ENCODE measurements at places on chromosomes 5 and 9. TPM values are rescaled to one million over a fixed set of nuclear protein-coding genes. Genes with fewer than 3 reads are reported as not detected.

DNA sequence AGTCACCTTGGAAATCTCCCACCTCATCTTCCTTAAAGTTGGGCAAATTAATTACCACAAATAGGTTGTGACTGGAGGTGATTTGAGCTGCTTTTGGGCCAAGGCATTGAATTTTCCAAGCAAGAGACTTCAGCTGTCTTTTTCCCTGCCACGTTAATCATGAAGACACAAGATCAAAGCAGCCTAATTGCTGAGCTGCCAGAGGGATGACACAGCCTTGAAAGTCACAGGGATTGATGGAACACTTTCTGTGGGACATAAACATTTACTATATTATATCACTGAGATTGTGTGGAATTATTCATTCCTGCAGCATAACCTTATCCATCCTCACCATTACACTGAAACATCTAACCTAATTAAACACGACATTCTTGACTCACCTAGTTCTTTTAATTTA, 172.2 kb downstream of the FAM170A start:
- no peak for DNase-seq

GRCh38 chr9:87280421-87280820, 217.2 kb upstream of the DAPK1 start:
- DNase-seq = no peak

GRCh38 chr9:75918909-75919308, 28.4 kb downstream of the PCSK5 start:
- DNase-seq = no peak

DNA sequence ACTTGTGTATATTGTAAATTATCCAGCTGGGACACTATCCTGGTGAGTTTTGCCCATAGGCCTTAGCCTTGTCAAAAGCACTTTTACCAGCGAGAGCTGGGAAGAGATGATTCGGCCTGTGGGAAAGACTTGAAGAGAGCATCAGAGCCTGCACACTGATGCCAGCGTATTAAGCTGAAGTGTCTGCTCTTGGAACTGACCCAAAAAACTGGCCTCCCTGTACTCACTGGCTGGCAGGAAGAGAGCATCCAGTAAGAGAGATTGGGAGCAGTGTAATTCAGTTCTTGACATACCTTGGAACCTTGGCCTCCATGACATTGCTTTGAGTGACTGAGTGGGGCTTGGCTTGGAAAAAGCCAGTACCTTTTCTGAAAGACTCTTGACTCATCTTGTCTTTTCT, 73.7 kb downstream of the ZNF462 start:
- DNase-seq = no peak

DNA sequence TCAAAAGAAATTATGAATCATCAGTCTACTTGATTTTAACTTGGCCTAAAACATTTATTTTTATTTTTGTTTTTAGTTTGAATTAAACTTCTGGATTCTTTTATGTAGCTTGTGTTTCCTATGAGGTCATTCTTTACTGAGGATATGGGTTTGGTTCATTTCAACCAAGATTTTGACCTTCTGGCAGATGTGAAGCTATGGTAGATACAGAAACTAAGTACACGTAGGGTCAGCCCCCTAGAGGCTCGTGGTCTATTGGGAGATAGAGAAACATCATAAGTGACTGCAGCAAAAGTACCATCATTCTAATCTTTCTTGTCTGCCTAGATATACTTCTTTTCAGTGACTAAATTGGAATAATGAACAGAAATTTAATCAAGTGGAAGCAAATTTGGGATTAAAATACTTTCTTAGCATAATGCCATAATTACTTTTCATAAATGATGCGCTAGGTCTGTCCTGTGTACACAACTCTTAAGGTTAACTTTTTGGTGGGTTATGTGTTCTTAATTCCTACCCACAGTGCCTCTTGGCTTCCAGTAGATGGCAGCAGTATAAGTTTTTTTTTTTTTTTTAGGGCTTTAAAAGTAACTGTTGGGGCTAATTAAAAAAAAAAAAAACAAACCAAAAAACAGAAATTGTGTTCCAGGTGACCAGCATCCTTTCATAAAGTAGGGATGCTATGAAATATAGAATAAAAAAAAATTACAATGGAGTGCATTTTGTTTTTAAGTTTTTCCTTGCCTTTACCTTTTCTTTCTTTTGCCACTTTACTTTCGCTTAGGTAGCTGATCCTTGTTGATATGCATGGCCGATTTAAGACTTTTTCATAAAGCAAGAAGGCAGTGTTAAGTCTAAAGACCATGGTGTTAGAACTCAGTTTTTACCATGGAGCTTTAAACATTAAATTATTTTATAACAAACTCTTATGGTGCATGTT, 49.9 kb downstream of the LRRTM2 start:
- DNase-seq = no peak

- no peak for DNase-seq
These were observed 66.8 kb downstream of the ADCY2 start for GRCh38 chr5:7462758-7463157.

GRCh38 chr5:9278921-9279603, 266.8 kb downstream of the SEMA5A start:
- DNase-seq = no peak

DNA sequence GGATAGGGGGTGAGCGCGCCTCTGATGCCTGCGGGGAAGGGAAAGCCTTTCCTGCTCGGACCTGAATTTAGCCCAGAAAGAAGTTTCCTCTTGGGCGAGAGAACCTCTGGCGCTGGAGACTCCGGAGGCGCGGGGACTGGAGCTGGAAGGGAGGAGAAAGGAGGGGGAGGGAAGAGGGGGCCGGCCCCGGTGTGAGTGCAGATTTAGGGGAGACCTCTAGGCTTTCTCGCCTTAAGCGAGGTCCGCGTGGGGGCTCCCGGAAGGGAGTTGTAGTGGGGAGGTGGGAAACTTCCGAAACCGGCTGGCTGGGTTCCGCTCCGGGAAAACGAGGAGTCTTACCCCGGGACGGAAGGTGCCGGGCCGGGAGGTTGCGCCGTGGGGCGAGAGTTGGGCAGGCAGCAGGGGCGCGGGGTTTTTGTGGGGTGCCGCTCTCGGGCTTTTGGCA, 1.3 kb downstream of the PCSK5 start:
- no peak for DNase-seq

- DNase-seq = no peak
These were observed 43.1 kb downstream of the MARCHF6 start for GRCh38 chr5:10396552-10396951.

GRCh38 chr5:132526290-132526973, 16.9 kb downstream of the IL5 start:
- DNase-seq = no peak

GRCh38 chr5:145922059-145922458, 14.3 kb upstream of the SH3RF2 start:
- no peak for DNase-seq

DNA sequence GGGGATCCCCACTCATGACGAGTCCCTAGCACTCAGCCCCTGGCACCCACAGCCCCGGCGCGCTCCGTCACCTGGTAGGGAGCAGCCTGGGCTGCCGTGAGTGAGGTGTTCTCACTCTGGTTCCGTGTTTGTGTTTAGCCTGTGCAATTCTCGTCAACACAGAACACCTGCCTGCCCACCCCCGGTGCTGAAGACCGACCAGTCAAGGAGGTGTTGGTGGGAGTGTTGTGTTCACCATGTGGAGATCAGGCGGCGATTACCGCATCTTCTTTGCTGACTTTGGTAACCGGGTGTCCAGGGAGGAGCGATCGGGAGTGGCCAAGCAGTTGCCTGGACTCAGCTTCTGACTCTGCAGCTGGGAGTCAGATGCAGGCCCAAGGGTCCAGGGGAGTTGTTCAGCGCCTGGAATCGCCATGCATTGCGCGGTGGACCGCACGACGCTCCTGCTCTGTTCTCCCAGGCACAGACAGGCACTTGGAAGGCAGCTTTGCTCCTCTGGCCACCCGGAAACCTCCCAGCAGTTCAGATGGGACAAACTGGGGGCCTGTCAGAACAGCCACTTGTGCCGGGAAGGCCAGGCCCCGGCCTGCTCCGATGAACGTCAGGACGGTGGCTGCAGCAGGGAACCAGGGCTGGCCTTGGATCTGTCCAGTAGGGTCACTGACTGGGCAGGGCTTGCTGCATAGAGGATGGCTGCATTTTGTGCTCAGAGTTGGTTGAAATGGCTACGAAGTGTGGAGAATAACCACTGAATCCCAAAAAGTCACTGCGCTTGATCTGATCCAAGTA, 28.2 kb downstream of the EXOC3 start:
- DNase-seq = no peak

GRCh38 chr9:72952914-72953313, at the start of gene ALDH1A1:
Gene ALDH1A1, minus strand, starts transcription at chr9:72953053. Its CDS starts 53 bp downstream, at chr9:72953000.
- DNase-seq = no peak

DNA sequence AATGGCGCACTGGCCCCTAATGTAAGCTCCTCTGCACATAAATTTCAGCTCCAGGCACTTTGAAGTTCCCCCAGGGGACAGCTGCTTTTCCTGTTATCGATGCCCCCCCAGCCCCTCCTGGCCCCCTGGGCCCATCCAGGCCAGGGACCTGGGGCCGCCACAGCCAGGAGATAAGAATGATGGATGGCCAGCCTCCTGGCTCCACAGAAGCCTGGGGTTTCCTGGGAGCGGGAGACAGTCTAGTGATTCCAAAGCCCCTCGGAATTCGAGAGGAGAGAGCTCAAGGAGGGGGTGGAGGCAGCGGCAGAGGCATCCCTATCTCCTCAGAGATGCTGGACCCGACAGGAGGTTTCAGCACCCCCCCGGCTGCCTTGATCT, 98.4 kb upstream of the HAND1 start:
- no peak for DNase-seq

DNA sequence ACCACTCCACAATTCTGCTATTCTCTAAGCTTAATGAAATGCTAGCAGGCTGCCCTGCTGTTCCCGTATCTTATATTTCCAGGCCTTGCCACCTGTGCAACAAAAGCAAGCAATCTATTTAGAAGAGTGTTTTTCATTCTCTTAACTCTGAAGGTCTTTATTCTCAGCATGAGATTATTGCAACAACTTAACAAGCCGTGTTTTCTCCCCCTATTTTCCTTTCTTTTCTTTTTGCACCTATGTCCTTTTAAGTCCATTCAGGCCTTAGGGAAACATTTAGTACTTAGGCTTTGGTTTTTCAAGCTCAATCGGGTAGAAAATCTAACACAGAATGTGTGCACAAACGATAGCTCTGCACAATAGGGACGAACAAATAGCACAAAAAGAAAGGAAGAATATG, 89.6 kb upstream of the DMRTA1 start:
- DNase-seq = no peak

- no peak for DNase-seq
These were observed 99.4 kb downstream of the MTREX start for GRCh38 chr5:55407059-55407684.

DNA sequence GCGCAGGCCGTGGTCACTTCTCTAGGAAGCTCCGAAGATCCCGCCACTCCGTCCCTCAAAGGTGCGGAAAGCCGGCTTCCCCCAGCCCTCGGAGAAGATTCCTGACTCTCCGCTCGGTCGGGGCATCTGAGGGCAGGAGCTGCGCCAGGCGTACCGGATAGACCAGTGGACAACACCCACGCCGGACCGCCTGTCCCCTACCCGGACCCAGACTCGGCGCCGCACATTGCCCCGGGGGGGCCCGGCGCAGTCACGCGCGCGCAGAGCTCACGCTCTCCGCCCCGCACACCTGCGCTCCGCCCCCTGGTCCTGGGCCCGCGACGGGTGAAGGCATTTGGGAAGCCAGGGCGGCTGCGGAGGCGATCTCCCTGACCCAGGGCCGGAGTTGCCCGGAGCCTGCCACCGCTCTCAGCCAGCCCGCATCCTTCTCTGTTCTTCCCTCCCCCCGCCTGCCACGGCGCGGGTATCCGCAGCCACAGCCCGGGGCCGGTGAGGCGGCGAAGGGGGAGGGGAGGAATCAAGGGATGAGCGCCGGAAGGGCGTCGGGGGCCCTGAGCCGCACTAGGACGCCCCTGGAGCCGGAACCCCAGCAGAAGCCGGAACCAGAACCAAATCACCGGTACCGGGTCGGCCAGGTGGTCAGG, 448 bp downstream of the RELL2 start:
- no peak for DNase-seq

GRCh38 chr9:129141066-129142041, 30.1 kb downstream of the PTPA start:
- DNase-seq = peak; percentile 94

DNA sequence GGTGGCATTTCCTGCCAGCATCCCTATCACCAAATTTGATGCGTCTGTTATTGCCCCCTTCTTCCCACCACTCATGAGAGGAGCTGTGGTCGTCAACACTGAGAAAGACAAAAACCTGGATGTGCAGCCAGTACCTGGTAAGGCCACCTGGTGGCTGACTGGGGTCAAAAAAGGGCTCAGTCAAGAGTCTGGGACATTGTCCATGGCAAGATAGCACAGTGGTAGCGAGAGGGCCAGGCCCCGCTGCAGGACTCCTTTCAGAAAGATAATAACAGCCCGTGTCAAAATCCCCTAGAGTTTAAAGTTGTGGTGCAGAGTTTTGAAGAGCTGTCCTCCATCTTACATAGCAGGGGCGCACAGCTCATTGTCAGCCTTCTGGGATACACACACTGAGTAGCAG, 40.8 kb downstream of the CSF1R start:
- no peak for DNase-seq

NR5A1 gene
- total RNA-seq = not detected

PROB1 gene
- 3.6 TPM for total RNA-seq

ZFP2 gene
- 2.9 TPM for total RNA-seq

HMGCR gene
- total RNA-seq = 67.8 TPM

PLAC8L1 gene
- total RNA-seq = not detected

IL17B gene
- not detected for total RNA-seq

PHF24 gene
- total RNA-seq = 0.58 TPM

TERT gene
- total RNA-seq = 0.21 TPM

GAPT gene
- total RNA-seq = not detected

PCDHGC4 gene
- total RNA-seq = 0.62 TPM

ZNF483 gene
- 4.2 TPM for total RNA-seq

MRPL50 gene
- total RNA-seq = 13.9 TPM
